ENCODE measurements at places on chromosomes 1 and 21.
A peak's percentile ranks its signal among the peaks of the same experiment; 100 is the strongest.

GRCh38 chr1:213099682-213100399 lies 48.8 kb downstream of the RPS6KC1 start:
- no peak for DNase-seq

DNA sequence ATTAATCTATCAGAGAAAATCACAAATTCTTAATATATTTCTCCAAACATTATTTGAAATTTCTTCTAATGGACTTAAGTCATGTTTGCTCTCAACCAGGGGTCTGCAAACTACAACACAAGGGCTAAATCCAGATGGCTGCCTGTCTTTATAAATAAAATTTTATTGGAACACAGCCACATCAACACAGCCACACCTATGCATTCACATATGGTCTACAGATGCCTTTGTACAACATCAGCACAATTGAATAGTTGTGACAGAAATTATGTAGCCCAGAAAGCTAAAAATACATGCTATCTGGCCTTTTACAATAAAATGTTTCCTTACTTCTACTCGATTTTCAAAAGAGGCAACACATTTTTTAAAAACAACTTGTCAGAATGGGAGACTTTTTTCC lies 103.9 kb downstream of the DPYD start:
- no peak for DNase-seq

DNA sequence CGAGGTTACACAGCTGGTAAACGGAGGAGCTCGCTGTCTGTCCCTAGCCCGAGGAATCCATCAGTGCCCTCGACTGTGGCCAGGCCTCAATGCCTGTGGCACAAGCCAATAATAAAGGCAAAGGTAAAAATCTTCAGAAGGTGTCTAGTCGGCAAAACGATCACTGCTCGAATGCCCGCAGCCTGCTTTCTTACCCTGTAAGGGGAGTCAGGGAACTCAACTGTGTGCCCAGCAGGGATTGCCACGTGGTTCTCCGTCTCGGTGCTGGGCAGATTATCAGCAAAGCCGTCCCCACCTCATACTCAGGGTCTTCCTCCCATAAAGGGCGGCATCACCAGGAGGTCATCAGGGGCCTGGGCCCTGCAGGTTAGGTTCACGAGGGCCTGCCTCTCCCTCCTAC lies 103.4 kb downstream of the PAX7 start:
- no peak for DNase-seq

DNA sequence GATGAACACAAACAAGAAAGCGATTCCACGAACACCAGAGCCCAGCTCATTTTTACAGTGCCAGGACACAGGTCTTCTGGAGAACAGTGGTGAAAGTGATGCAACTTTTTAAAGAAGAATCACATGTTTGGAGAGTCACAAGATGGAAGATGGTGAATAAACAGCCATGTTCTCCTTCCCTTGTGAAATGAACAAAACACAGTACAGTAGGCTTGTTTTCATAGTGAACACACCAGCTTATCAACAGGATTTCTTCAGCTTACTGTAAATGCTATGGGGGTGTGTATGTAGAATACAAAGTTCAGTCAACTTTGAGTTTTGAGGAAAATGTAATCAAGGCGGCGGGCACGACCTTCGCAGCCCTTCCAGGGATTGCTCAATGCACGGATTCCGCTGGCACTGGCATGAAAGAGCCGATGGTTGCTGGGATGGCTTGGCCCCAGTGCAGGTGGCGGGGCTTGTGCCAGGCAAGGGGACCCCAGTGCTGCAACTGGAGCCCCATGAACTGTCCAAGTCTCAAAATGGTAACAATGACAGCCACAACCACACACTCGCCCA lies 9.7 kb downstream of the TMPRSS3 start:
- DNase-seq: no peak

DNA sequence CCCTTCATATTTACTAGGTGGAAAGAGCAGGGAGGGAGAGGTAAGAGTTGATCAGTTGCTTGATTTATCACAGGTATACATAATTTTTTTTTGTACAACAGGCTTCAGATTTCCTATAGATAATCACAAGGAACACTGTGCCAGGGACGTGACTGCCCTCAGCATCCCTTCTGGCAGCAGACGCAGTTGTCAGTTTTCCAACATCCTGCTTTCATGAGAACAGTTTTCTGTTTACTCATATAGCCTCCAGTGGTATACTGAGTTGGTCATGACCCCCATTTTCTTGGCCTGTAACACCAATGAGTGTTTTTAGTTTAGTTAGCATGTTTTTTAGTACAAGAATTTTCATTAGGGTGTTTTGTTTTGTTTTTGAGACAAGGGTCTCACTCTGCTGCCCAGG lies 37.9 kb upstream of the PTPRF start:
- DNase-seq: no peak

DNA sequence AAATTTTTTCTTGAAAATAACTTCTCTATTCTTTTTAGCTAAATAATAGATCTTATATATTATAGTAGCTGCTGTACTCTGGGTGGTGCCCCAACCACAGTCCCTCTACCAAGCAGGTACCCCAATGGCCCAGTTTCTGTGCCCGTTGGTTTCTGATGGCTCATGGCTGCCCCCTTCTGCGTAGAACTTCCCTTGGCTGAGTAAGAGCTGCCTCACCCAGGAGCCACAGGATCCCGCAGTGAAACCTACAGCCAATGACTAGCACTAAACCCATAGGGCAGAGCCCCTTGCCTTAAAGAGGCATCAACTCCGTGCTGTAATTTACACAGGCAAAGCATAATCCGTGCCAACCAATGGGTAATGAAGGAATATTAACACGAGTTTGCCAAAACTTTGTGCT lies 247.5 kb downstream of the USH2A start:
- DNase-seq: no peak

DNA sequence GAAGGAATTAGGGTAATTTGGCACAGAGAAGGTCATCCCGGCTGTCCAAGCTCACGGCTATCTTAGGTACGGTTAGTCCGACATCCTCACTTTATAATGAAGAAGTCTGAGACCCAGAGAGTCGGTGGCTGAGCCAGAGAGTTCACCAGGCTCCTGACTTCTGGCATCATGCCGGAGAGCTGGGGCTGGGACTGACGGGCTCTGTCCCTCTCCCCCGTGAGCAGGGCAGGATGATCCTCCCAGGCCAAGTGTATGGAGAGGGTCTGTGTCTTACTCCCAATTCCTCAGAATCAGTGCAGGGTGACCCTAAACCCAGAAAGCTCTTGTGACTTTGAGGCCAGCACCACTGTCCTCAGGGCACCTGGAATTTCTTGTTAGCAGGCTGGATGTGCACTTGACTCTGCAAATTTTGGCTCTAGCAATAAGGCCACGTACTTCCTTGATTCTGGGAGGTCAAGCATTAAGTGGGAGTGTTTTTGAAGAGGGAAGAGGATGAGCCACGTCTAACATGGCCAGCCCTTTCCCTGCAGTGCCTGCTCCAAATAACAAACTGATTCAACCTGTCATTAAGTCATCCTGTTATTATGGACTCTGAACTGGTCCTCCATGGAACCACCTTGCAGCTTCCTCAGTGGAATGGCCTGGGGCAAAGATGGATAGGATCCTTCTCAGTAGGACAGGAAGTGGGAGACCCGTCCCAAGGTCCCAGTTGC lies 20.8 kb upstream of the BTG2 start:
- DNase-seq: no peak

DNA sequence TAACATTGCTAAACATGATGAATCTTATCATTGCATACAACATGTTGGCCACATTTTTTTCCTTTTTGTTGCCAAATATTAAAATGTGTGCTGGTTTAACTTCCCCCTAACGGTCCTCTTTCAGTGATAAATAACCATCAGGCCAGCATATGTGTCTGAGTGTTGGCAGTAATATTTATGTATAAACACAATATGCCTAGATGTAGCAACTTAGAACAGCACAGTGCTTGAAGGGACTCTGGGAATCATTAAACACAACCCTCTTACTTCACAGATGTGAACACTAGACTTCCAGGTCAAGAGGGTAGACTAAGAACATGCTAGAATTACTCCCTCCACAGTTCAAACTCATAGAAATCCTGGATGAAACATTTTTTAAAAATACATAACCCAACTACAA lies 581.8 kb downstream of the PLPP3 start:
- DNase-seq: no peak

GRCh38 chr1:17250601-17251000 lies 1.7 kb downstream of the PADI3 start:
- no peak for DNase-seq

DNA sequence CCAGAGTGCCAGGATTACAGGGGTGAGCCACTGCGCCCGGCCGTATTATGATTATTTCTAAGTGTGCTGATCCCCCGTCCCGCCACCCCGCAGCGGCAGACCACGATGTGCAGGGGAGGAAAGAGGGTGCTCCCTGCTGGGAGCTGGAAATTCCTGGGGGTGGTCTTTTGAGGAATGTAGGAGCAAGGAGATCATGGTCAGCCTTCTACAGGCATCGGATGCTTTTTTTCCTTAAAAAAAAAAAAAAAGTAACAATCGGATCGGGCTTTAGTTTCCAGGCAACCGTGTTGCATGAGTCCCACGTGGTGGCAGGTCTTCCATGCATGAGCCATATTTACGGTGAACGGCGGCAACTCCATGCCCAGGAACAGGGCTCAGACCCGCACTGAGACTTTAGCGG lies 74.2 kb upstream of the COX20 start:
- DNase-seq: no peak

- DNase-seq: no peak
Measured at GRCh38 chr21:33661146-33661545, 18.8 kb downstream of the ITSN1 start.

DNA sequence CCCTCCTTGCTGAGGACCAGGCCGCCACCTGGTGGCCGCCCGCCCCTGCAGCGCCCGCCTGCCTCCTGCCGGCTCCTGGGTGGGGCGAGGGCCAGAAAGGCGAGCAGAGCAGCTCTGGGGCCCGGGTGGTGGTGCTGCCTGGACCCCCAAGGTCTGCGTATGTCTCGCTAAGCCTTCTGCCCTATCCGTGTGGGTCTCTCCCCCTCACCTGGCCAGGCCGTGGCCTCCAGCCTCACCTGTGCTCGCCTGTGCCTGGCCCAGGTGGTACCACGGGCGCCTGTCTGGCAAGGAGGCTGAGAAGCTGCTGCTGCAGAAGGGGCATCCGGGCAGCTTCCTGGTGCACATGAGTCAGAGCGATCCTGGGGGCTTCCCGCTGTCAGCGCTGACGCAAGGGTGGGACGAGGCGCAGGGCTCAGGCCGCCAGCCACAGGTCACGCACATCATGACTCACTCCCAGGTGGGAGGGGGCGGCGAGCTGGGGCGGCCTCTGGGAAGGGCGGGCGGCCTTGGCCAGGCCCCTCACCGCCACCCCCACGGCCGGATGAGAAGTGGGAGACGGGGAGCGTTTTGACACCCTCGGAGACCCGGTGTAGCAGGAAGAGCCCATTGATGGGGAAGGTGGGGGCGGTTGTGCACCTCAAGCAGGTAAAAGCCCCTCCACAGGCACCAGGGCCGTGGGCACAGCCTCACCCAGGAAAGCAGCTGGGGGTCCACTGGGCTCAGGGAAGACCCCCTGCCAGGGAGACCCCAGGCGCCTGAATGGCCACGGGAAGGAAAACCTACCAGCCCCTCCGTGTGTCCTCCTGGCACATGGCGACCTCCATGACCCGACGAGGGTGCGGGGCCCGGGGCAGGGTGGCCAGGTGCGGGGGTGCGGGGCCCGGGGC lies 9.9 kb downstream of the RNF223 start:
- peak; percentile 54 for DNase-seq

DNA sequence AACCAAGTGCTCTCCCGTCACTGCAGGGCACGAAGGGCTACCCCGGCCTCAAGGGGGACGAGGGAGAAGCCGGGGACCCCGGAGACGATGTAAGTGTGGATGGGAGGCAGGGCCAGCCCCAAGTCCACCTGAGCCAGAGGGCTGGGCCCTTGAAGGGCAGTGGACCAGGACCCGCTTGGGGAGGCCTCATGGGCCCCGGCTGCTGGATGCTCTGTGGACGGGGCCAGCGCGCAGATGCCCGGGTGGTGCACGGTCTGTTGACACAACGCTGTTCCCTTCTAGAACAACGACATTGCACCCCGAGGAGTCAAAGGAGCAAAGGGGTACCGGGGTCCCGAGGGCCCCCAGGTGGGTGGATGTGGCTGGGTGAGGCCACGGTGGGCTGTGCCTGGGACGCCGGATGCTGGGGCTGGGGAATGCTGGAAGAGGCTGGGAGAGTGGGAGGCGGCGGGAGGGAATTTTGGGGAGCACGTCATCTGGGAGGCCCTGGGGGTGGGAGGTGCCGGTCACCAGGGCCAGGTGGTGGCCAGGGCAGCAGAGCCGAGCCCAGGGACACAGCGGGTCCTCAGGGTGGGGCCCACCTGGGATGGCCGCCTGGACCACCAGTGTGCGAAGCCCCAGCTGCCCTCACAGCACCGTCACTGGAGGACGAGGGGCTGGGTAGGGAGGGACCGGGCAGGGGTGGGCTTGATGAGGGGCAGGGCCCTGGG lies 17.5 kb downstream of the COL6A1 start:
- DNase-seq: no peak

GRCh38 chr1:103788377-103788776 lies 38.7 kb downstream of the AMY1C start:
- DNase-seq: no peak

DNA sequence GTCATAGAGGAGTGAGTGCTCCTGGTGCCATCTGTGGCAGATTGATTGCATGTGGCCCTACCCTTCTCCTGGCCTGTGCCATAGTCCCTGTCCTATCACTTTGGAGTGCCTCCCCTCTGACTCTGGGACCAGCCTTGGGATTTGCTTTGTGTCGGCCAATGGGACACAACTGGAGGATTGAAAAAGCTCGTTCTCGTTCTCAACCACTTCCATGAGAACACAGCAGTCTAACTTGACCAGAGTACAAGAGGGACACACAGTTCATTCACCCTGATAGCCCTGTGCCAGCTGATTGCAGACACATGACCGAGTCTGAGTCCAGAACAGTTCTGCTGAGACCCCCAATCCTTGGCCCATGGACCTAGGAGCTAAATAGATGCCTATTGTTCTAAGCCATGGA lies 47.8 kb downstream of the C1orf198 start:
- no peak for DNase-seq

DNA sequence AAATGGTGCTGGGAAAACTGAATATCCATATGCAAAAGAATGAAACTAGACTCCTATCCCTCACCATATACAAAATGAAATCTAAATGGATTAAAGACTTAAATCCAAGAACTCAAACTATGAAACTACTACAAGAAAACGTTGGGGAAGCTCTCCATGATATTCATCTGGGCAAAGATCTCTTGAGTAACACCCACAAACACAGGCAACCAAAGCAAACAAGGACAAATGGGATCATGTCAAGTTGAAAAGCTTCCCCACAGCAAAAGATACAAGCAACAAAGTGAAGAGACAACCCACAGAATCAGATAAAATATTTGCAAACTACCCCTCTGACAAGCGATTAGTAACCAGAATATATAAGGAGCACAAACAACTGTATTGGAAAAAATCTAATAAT lies 13.8 kb downstream of the TTC13 start:
- DNase-seq: no peak

DNA sequence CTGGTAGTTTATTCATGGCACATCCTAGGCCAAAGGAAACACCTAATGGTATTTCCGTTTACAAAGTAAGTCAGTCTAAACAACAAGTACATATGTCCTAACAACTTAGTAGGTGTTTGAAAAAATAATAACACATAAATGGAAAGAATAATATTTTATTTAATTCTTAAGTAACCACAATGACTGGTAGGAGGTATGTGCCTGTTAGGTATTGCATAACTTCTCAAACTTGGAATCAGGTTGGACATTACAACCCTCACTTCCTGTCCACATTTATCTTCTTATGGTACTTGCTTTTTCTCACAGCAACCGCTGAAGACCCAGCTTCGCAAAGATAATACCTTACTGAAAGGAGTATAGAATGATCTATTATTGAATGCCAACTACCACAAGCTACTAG lies 64.2 kb downstream of the VPS13D start:
- DNase-seq: no peak
